ENCODE measurements at places on chromosomes 7 and 10.

DNA sequence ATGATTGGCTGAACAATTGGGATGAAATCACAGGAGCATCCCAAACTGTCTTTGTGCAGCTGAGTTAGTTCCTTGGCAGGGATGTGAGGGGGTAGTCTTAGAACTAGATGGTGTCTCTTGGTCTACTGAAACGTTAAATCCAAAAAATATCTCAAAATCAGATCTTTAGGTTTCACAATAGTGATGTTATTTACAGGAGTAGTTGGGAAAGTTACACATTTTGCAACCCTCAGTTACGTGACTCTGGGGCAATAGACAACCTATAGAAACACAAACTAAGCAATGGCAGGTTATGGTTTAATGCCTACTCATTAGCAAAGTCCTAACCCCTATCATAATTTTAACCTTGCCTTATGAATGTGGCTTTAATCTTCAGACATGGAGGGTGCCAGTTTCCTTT is 24.0 kb downstream of the PKD1L1 start:
- DNase-seq: no peak

GRCh38 chr10:93160829-93161228 is 87.1 kb downstream of the CYP26A1 start:
- no peak for DNase-seq

GRCh38 chr7:123674399-123675180 is 18.9 kb downstream of the LMOD2 start:
- DNase-seq: no peak

DNA sequence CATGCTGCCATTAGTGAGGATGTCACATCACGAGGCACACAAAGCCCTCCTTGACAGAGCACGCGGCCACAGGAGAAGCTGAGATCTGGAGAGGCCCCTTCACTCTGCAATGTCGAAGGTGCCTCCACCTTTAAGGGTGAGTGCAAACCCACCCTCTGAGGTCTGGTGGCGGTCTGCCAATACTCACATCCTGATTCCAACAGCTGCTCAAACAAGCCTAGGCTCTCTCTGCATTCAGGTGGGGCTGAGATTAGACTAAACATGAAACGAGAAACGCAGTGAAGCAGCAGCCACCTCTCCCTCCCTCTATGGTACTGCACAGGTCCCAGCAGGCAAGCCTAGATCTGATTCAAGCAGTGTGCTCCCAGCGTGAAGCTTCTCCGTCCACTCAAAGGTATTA is 151.8 kb downstream of the TCERG1L start:
- no peak for DNase-seq

- DNase-seq: no peak
Observed at GRCh38 chr7:150942001-150942590, 36.0 kb downstream of the KCNH2 start.

DNA sequence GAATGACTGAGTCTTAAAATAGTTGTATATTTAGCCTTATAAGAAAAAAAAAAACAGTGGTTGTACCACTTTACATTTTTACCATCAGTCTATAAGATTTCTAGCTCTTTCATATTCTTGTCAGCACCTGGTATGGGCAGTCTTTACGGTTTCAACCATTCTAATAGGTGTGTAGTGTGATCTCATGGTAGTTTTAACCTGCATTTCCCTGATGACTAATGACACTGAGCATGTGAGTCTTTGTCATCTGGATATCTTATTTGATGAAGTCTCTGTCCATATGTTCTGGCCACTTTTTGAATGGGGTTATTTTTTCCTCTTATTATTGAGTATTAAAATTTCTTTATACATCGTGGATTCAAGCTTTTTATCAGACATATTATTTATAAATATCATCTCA is 365.3 kb upstream of the IGFBP3 start:
- DNase-seq: no peak

- DNase-seq: no peak
Observed at GRCh38 chr10:86003201-86003621, 363.4 kb downstream of the GRID1 start.

DNA sequence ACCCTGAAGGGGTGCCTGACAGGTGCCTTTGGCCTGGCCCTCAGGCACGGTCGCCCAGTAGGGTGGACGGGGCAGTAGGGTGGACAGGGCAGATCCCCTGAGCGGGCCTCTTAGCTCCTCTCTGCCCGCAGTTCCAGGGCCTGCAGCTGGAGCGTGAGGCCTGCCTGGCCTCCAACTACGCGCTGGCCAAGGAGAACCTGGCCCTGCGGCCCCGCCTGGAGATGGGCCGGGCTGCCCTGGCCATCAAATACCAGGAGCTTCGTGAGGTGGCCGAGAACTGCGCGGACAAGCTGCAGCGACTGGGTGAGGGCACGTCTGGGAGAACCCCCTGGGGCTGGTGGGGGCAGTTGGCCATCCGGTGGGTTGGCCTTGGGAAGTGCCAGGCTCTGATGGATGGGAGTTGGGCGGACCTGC is 1.7 kb downstream of the VPS37D start:
- no peak for DNase-seq

GRCh38 chr7:157496416-157497275 is 159.8 kb downstream of the DNAJB6 start:
- DNase-seq: no peak

DNA sequence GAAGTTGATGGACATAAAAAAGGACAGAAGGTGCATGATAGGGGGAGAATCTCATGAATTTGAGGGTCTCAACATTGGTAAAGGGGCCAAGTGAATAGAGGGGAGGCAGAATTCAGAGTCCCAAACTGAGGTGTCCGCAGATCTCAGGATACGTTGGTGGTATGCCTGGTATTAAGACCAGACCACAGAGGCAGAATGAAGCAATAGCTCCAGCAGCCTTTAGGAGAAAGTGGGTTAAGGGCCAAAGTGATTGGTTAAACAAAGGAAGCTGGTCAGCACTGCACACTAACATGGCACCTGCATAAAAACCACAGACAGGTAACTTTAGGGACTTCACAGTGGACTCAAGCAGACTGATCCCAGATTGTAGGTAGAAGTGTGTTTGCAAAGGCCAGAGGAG is 37.5 kb downstream of the MEST start:
- no peak for DNase-seq

DNA sequence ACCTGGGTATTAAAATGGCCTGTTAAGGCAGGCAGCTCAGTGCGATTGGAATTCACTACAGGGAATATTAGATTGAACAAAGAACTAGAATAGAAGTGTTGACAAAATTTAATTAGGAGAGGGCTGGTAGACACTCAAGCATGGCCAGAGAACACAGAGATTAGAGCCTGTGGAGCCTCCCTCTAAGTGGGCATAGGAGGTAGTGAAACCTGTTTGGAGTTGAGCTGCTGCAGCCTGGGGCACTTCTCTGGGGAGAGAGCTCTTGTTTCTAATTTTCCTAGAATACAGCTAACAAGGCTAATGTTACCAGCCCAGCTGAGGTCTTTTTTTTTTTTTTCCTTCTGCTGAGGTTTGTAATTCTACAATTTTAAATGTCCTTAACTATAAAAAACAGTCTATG is 46.4 kb downstream of the TMEM168 start:
- no peak for DNase-seq

GRCh38 chr10:132929953-132930548 is 12.3 kb downstream of the CFAP46 start:
- no peak for DNase-seq

DNA sequence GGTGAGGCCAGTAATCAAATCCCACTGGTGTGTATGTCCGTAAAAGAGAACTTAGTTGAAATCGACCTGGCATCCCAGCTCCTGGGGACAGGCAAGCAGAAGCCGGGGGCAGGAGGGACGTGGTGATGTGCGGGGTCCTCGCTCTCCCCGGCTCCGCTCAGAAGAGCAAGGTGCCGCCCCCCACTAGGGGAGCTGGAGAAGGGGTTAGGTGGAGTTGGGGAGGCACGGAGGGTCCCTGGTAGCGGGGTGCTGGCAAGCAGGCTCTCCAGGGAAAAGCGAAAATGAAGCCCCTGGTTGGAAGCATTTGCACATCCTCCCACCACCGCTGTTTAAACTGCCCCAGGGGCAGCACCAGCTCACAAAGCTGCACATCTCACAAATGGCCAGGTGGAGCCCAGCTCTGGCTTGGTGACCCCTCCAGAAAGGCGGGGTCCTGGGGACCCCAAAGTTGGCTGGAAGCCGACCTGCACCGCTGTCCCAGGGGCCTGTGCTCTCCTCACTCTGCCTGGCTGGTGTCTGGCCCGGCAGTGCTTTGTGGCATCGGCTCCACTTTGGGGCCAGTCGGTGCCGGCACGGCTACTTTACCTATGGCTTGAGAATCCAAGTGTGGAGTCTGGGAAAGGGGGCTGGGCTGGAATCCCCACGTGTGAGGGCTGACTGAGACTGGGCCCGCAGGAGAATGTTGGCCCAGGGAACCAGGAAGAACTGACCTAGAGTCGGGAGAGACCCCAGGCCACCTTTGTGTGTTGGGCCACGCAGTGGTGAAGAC is 2.9 kb upstream of the CFAP46 start:
- no peak for DNase-seq

DNA sequence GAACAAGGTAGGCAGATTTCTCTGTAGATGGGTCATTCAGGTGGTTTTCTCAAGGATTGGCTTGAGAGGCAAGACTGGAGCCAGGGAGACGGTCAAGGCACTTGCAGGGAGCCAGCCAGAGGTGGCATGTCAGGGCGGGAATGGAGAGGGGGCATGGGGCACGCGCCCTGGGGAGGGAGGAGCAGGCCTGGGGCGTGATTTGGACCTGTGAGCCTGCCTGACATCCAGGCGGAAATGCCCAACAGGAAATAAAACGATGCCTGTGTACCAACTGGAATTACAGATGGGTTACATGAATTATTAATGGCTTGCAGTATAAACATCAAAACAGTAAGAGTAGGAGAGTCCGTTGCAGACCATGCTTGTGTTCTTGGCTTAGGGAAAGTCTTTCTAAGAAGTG is 8.6 kb upstream of the SUN1 start:
- DNase-seq: no peak

GRCh38 chr7:71509381-71509780 is 377.4 kb downstream of the GALNT17 start:
- DNase-seq: no peak

- DNase-seq: no peak
Observed at GRCh38 chr7:18792871-18793595, 297.5 kb downstream of the HDAC9 start.

DNA sequence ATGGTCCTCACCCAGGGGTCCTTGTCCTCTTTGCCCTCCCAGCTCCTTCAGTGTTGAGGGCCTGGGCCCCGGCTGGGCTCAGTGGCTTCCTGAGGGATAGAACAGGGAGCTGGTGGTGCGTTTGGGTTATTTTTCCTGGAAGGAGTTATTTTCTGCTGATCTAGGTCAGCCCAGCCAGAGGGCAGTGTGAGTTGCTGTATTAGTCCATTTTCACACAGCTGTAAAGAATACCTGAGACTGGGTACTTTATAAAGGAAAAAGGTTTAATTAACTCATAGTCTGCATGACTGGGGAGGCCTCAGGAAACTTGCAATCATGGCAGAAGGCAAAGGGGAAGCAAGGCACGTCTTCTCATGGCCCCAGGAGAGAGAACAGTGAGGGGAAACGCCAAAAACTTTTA is 122.4 kb upstream of the PCBD1 start:
- no peak for DNase-seq

DNA sequence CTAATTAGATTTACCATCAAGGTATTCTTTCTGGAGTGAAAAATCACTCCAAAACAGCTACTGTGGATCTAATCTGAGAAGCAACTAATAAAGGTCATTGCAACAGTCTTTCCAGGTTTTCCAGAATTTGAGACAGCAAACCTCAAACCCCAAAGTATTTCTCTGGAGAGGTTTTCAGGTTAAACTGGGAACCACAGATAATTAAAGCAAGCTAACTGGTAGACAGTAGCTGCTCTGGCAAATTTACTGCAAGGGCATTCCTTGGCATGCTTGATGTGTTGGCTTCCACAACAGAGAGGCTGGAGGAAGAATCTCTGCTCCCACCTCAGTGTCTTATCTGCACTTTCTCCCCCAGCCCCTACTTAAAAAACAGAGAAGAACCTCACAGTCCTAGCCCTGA is 140.0 kb upstream of the NRBF2 start:
- DNase-seq: no peak

DNA sequence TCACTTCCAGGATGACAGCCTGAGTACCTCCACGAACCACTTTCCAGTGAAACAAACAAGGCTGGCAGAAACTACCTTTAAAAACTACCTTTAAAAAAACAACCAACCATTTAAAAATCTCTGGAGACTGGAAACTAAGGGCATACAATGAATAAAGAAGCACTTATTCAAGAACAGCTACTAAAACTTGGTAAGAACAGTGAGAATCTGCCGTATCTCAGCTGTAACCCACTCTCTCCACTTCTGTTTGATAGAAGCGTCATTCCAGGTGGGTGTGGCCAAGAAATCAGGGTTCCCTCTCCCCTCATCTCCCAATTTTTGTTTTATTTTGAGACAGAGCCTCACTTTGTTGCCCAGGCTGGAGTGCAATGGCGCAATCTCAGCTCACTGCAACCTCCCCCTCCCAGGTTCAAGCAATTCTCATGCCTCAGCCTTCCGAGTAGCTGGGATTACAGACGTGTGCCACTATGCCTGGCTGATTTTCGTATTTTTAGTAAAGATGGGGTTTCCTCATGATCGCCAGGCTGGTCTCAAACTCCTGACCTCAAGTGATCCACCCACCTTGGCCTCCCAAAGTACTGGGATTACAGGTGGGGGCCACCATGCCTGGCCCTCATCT is 158.8 kb upstream of the CHST15 start:
- DNase-seq: no peak

All from NCI-H460 (cell line).